ENCODE measurements at places on chromosomes 1 and 21. TPM values are rescaled to one million over a fixed set of nuclear protein-coding genes. Genes with fewer than 3 reads are reported as not detected.

Gene C1orf94
- total RNA-seq = not detected

Gene AKNAD1
- 0.64 TPM for total RNA-seq

Gene KCNJ9
- not detected for total RNA-seq

Gene PLPPR4
- total RNA-seq = not detected

Gene DCST1
- total RNA-seq = not detected

Gene LTN1
- 4.8 TPM for total RNA-seq

Gene CHML
- total RNA-seq = 8.2 TPM

Gene VTCN1
- not detected for total RNA-seq

Gene SLC44A3
- total RNA-seq = 2.1 TPM

Gene MAP10
- 1.3 TPM for total RNA-seq

Gene IQCC
- 1.9 TPM for total RNA-seq

Gene AIRE
- not detected for total RNA-seq

Gene DCDC2B
- total RNA-seq = not detected

Gene CKS1B
- 330 TPM for total RNA-seq

Gene ITLN2
- total RNA-seq = 0.24 TPM

Gene DNALI1
- 0.07 TPM for total RNA-seq

Gene TACSTD2
- not detected for total RNA-seq

Gene HMGN2
- total RNA-seq = 343 TPM

Gene ZNF669
- total RNA-seq = 2.5 TPM

Gene SPOCD1
- 5.3 TPM for total RNA-seq

Gene TINAGL1
- total RNA-seq = 0.92 TPM

Gene SLC2A5
- 0.04 TPM for total RNA-seq

Gene MLLT11
- 18.8 TPM for total RNA-seq

Gene KIRREL1
- 34.8 TPM for total RNA-seq

Gene STUM
- not detected for total RNA-seq

Gene ADAMTSL4
- 5.6 TPM for total RNA-seq

Gene HSPA13
- total RNA-seq = 15.8 TPM

Gene PIK3C2B
- total RNA-seq = 5.8 TPM

Gene SPATA46
- total RNA-seq = not detected

Gene ARF1
- total RNA-seq = 456 TPM

Gene PTPRU
- 6.8 TPM for total RNA-seq

Gene PCBP3
- 1.5 TPM for total RNA-seq

Gene SH2D2A
- total RNA-seq = 2.8 TPM
